ENCODE measurements at places on chromosomes 12 and 14.

GRCh38 chr12:31790759-31791158, 61.9 kb upstream of the AMN1 start:
- DNase-seq, result no peak

- no peak for DNase-seq
These were observed 39.9 kb upstream of the BICDL1 start for GRCh38 chr12:119949145-119949544.

GRCh38 chr12:67795236-67795635, 146.7 kb downstream of the DYRK2 start:
- DNase-seq, result no peak

GRCh38 chr12:85367936-85368335, 87.9 kb downstream of the ALX1 start:
- DNase-seq, result no peak

- DNase-seq, result peak; percentile 52
These were observed 117.7 kb upstream of the NCOR2 start for GRCh38 chr12:124684971-124685688.

DNA sequence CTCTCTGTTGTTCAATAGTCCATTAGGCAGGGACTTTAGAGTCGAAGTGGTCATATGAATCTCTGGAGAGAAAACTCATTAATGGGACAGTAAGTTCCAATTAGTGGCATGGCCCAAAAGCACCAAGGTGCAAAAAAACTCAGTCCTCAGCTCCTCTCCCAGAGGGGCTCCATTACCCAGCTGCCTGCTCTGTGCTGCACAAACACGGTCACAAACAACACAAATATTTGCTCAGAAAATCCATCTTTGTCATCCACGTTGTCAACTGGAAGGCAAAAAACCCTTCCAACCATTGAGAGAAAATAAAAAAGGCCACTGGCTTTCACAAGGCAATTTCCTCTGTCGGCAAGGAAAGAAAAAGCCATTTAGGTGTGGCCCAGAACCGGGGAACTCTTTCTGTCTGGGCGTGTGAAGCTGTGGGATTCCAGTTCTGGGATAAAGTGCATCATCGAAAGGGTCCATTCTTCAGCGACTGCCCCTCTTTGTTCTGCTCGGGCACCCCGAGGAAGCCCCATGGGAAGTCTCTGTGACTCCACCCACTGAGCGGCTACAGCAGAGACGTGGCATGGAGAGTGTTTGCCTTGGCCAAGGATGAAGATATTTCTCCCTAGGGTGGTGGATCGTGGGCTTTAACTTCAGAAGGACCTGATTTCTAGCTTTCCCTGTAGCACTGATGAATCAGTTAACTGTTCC, 137.6 kb downstream of the VRK1 start:
- no peak for DNase-seq

DNA sequence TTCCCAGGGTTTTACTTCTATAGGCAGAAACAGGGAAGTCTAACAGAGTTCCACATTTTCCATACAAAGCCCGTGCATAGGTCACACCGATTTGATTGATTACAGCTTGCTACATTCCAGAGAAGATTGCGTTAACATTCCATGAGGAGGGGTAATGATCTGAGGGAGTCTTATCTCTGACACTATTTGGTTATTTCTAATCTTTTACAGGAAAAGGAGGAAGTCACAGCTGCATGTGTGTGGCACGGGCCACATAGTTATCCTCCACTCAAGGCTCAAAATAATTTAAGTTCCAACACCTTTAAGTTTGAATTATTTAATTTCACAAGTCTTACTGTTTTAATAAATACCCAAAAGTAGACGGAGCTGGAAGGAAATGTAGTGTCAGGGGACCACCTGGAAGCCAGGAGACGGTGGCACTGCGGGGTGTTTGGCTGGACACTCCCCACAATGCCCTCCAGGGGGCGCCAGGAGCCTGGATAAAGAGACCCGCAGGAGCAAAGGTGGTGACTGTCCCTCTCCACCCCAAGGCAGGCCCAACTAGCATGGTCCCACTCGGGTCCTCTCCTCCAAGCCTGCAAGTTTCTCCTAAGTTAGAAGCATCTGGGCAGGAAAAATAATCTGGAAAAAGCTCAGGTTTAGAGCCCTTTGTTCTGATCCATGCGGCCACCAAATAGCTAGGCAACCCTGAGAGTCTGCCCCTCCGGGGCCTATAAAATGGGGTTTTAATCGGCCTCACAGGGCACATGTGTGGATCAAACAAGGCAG, 20.2 kb downstream of the KRT8 start:
- peak; percentile 91 for DNase-seq

- no peak for DNase-seq
These were observed 262.0 kb downstream of the MED13L start for GRCh38 chr12:116015525-116015924.

DNA sequence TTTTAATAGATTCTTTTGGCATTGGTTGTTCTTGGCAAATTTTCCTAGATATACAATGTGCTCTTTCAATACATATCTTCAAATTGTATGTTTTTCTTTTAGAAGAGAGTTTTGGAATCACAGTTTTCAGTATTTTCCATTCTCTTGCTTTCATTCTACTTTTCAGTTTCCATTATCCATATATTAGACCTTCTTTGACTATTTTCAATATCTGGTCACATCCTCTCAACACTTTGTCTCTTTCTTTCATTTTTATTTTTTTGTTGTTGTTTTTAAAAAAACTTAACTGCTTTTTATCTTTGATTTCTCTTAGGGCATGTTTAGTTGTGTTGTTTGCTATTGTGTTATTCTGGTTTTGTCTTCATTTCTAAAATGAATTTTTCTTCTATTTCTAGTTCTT, 59.9 kb upstream of the CLMN start:
- no peak for DNase-seq

DNA sequence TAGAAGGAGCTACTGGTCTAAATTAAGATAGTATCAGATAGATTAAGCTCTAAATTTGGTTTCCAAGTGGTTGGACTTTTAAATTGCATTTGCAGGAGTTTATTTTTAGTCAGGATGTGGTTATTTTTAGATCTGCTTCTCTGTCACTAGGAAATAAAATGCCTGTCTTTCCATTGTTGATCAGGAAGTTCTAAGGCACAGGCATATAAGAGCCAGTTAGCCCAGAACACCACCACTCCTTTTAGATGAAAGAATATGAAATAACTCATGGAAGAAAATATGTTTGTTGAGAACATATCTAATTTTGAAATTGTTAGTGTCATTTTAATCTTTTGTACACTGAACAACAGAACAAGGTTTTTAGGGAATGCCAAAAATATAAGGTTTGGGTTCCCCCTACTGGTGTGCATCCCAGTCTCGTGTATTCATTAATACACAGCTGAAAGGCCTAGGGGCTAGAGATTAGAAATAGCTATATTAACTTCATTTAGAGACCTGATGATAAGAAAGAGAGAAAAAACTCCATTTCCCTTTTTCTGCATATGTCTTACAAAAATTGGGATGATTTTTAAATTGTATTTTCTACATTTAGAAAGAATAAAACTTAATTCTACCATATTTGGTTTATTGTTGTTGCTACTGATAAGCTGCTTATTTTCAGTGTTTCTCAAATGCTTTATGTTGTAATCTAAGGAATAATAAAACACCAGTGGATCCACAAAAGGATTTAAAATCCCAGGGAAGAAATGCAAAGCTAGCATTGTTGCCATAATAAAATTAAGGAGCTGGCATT, 67.2 kb downstream of the RIC8B start:
- no peak for DNase-seq

- DNase-seq, result no peak
These were observed 22.1 kb downstream of the BAZ1A start for GRCh38 chr14:34853041-34853440.

GRCh38 chr12:44616402-44616801, 259.7 kb downstream of the NELL2 start:
- no peak for DNase-seq

DNA sequence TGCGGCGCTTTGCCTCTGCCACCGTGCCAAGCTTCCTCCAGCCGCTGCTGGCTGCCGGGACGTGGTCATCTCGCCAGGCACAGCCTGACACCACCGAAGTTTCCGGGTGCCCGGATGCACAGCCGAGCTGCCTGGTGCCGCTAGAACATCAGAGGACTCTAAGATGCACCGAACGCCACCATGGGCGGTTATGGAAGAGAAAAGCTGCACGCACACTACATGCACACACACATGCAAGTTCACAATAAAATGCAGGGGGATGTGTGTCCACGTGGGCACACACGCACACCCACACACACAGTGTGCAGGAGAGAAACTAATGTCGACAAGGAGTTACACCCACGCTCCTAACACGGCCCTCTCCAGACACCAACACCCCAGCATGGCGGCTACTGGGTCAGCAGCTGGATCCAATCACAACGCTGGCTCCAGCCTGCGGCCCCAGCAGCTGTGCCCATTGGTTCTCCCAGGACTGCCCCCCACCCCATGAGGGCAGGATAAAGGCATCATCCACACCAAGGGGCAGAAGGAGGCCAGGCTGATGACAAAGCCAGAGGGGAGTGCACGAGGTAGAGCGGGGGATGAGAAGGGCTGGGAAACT, 82.7 kb downstream of the BCL11B start:
- DNase-seq, result peak; percentile 74

DNA sequence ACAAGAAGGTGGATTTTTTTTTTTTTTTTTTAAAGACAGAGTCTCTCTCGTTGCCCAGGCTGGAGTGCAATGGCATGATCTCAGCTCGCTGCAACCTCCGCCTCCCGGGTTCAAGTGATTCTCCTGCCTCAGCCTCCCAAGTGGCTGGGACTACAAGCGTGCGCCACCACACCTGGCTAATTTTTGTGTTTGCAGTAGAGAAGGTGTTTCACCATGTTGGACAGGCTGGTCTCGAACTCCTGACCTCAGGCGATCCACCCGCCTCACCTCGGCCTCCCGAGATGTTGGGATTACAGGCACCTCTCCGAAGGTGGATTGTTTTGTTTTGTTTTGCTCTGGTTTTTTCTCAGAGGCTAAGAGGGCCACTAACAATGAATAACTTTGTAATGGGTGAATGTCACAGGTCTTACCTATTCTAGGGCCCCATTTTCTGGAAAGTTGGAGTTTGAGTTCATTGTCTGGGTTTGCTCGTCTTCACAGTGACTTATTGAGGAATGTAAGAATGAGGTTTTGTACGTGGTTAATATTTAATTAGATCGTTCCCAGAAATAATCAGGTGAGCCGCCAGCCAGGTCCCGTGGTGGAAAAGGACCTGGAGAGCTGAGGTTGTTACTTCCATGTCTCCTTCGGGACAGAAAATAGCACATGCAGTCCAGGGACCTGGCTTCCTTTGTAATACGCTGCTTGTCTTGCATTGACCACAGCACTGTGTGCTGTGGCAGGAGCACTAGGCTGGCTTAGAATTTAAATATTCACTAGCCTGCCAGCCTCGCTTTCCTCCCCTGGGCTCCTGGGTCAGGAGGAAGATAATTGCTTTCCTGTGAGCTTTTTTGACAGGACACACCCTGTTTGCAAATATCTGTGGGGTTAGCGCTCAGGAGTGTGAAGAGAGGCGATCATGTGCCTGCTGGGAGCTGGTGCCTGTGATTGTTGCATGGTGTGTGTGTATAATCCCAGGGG, 2.3 kb downstream of the HIP1R start:
- DNase-seq, result no peak

GRCh38 chr12:94855853-94856252, 147.6 kb downstream of the NDUFA12 start:
- no peak for DNase-seq

- DNase-seq, result no peak
These were observed 156.3 kb downstream of the NUBPL start for GRCh38 chr14:31717294-31718085.

DNA sequence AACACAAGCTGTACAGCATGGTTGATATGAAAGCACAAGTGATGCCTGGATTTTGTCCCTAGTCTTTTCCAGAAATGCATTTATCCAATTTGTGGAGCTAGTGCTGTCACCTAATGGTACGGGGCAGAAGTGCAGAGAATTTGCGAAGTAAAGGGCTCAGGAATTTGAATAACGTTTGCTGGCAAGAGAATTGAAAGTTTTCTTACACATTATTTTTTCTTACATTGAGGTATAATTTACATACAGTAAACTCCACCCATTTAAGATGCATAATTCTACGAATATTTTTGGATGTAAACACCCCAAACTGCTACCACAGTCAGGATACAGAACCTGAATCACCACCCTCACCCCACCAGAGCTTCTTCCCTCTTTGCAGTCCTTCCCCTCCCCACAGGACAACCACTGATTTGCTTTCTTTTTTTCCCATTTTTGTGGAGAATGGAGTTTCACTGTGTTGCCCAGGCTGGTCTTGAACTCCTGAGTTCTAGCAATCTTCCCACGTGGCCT, 3.5 kb downstream of the AICDA start:
- no peak for DNase-seq

DNA sequence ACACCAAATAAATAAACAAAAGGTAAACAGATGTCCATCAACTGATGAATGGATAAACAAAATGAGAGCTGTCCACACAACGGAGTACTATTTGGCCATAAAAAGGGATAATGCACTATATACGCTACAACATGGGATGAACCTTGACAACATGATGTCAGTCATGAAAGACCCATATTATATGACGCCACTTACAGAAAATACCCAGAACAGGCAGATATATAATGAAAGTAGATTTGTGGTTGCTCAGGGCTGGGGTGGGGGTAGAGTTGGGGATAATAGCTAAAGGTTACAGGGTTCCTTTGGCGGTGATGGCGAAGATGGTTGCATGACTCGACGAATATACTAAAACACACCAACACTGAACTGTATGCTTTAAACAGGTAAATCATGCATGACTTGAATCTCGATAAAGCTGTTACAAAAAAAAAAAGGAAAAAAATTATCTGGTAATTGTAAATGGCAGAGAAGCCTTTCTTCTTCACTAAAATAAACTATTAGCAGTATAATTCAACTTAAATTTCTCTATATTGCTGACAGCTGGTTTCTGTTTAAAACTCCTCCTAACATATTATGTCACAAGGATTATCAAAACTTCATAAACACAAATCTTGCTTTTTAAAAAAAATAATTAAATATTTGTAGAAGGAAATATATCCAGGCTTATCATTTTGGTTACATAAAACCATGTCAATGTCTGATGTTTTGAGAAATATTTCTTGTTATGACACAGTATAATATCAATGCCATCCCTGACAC, 13.9 kb downstream of the CDC42BPB start:
- DNase-seq, result no peak

GRCh38 chr14:104203071-104203425, 64.7 kb downstream of the KIF26A start:
- no peak for DNase-seq

GRCh38 chr12:92506891-92507290, 195.9 kb upstream of the PLEKHG7 start:
- DNase-seq, result no peak
